ENCODE measurements at places on chromosomes 1 and 21.

DNA sequence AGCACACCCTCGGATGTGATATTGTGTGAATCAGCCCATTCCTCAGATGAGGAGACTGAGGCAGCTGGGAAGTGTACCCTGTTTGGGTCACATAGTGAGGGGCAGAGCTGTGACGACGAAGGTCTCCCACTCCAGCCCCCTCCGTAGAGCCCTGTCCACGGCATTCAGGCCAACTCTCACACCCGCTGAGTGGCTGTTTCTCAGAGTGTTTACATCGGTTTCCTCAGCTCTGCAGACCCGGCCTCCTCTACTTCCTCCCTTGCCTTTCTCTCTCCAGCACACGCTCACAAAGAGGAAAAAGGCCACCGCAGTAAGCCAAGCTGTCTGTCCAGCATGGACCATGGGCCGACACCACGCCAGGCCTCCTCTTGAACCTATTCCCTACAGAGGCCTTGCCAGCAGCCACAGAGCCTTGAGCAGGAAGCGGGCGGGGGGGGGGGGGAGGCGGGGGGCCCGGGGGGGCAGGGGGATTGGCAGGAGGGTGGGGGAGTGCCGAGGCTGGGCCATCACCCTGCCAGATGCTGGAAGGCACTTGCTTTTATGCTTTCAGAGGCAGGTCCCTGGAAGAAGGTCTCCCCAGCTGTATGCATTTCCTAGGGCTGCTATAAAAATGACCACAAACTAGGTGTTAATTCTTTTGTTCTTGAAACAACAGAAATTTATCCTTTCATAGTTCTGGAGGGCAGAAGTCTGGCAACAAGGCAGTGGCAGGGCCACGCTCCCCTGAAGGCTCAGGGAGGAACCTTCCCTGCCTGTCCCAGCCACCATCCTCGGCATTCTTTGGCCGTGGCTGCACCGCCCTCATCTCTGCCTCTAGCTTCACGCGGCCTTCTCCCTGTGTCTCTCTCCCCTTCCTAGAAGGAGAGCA is 178.4 kb downstream of the PSMG1 start:
- no peak for DNase-seq

- no peak for DNase-seq
Measured at GRCh38 chr1:233143241-233143640, 152.3 kb downstream of the PCNX2 start.

DNA sequence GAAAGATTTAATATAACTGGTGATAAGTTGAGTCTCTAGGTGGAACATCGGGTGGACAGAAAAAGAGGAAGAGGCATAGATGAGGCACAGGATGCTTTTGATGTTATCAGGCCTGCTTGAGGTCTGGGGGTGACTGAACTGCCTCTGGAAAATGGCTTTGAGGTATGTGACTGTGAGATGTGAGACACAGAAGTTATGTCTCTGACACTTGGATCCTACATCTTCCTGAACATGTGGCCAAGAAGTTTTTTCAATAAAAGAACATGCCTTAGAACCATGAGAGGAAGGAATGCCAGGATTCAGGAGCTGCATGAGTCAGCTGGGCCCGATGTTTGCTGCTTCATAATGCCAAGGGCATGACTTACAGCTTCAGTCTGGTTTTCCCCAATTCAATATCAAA is 11.5 kb upstream of the AIM2 start:
- DNase-seq, result no peak

- no peak for DNase-seq
Measured at GRCh38 chr1:193533853-193534252, 347.4 kb upstream of the B3GALT2 start.

- no peak for DNase-seq
Measured at GRCh38 chr1:181396811-181397210, 86.5 kb upstream of the CACNA1E start.

DNA sequence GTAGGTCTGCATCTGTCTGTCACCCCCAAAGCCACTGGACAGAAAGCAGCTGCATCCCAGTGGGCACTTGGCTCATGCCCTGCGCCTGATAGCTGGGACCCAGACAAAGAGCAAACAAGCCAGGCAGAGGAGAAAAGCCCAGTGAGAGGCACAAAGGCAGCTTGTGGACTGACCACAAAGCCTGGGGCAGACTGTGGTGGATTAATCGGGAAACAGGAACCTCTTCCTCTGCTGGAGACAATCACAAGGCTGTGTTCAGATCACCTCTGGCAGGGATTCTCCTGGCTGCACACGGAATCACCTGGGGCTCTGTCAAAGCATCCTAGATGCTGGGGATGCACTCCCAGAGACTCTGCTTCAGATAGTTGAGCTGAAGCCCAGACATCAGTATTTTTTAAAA is 15.2 kb upstream of the GJB5 start:
- DNase-seq, result no peak

DNA sequence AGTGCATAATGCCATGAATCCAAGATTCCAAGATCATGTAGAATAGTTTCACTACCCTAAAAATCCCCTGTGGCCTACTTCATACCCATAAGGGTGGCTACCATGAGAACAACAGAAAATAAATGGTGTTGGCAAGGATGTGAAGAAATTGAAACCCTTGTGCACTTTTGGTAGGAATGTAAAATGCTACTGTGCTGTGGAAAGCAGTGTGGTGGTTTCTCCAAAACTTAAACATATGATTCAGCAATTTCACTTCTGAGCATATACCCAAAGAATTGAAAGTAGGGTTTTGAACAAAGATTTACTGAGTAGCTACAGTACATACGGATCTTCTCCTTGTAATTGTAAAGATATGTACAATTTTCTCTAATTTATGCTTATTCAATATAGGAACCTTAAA is 16.0 kb downstream of the FNBP1L start:
- no peak for DNase-seq

GRCh38 chr1:37609002-37609401 is 13.3 kb upstream of the GNL2 start:
- DNase-seq, result no peak

DNA sequence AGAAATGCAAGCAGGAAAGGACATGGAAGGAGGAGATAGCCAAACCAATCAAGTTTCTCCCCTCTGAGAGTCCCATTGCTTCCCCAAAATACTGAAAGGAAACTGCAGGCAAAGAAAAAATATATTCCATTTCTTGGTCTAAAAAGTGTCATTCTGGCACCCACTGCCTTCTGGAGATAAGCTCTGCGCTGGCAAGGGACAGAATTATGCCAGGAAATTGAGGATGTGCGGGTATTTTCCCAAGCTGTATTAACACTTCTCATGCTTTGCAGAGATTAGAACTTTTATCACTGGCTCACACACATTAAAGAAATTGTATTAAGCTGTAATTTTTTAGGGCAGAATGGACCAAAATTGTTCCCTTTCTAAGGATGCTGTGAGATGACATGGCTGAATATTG is 381.2 kb upstream of the DUSP10 start:
- DNase-seq, result no peak

DNA sequence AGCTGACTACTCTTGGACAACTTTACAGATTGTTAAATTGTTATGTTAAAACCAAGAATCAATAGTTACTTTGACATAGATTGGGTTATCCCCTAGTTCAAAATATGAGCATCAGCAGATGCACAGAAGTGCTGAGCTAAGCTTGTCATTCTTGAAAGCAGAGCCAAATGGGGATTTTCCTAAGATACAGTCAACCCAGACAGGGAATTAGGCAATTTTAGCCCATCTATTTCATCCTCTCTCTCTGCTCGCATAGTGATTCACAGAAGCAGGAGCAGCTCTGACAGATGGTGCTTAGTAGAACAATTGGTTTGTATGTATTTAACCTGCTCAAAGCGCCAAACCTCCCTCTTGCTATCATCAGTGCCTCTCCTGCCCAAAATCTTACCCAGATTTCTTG is 27.9 kb upstream of the PRRC2C start:
- DNase-seq, result no peak

DNA sequence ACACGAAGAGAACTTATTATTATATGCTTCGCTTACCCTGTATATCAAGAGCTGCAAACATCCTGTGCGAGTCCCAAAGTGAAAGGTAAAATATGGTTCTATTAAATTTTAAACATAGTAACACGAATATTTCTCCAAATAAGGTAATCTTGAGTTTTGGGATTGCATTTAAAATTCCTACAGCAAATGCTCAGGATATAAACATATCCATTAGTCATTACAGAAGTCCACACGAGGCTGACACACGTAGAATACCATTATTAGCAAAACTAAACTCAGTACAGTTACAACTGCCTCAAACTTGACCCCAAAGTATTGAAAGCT is 282 bp upstream of the LYPLAL1 start:
- DNase-seq, result no peak

GRCh38 chr1:200386416-200386815 is 23.4 kb downstream of the ZNF281 start:
- DNase-seq, result no peak

DNA sequence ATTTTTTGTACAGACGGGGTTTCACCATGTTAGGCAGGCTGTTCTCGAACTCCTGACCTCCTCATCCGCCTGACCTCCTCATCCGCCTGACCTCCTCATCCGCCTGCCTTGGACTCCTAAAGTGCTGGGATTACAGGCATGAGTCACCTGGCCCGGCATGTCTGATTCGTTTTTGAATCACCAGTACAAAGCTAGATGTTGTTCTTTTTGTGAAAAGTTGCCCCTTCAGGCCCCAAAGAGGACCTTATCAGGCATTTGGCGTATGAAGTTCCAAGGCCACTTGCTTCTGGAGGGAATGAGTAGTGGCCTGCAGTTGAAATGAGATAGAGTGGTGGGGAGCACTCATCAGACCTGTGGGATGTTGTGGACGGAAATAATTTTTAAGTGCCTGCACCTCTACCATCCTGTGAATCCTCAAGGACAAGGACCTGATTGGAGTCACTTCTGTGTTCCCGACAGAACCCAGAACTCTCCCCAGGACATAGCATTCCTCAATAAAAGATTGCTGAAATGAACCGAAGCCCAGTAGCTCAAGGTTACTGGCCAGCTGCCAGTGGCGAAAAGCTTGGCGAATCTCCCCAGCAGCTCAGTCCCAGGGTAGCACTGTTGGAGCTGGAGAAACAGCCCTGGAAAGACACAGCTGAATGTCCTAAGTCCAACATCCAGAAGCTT is 50.1 kb downstream of the NDUFS5 start:
- no peak for DNase-seq

DNA sequence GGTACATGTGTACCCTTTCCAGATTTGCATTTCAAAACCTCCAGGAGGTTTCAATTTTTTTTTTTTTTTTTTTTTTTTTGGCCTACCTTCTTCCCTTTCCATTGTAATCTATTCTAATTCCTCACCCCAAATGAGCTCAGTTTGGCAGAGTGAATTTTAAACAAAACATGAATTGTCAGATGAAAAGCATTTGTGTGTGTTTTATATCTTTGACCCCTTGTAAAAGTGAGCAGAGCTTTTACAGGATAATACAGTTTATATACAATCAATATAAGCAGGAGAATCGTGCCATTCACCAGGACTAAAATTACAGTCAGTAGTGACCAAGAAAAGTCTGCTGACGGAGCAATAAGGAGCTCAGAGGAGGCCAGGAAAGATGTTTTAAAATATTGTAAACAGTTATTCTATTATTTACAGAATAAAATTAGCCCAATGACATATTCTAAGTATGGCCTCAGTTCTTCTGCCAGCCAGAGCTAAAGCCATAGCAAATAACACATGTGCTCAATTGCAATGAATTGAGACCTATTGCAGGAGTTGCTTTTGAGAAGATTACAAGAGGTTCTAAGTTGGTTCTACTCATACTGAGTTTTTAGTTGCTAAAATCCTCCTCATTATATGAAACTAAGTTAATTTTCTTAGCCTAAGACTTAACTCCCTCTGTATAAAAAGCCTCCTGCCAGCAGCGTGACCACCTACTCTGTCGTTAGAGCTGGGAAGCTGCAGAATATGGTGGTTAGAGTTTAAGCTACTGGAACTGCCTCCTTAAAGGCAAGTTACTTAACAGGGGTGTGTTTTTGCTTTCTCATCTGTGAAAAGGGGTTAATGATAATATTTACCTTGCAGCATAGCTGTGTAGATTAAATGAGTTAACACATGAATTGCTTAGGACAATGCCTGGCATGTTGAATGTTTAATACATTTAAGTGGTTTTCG is 50.8 kb upstream of the ZNF326 start:
- no peak for DNase-seq

GRCh38 chr1:221697923-221698425 is 43.9 kb downstream of the DUSP10 start:
- DNase-seq, result no peak

DNA sequence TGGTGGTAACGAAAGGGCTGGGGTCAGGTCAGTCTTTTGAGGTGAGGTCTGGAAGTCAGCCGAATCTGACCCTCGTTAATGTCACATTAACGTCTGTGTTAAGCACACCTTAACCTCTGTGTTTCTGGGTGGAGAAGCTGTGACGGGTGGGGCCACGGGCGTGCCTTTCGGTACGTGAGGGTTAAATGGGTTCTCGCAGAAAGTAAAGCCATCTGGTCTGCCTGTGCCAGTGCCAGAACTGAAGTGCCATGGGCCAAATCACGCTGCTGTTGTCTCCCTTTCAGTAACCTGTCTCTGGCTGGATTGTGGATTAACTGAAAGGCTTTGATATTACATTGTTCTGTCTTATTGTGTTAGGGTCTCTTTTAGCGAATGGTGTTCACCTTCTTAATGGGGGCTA is 14.4 kb downstream of the URB2 start:
- DNase-seq, result no peak

- DNase-seq, result peak; percentile 48
Measured at GRCh38 chr1:44293761-44294315, 61.2 kb downstream of the ERI3 start.

DNA sequence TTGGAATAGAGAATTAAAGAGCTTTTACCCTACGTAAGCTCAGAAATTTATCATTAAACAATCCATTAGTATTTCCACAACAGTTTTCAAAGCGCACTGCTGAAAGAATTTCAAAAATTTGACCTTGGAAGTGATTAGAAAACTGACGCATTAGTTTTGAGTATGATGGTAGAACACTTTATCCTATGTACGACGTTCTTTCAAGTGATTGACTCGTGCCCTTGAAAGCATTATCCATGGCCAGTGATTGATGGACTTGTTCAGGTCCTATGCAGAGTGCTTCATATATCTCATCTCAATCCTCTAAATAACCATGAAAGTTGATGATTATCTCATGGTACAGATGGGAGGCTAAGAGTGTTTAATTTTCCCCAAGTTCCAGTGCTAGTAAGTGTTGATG is 697.2 kb downstream of the USP25 start:
- DNase-seq, result no peak

- DNase-seq, result no peak
Measured at GRCh38 chr1:69195136-69195535, 372.6 kb upstream of the LRRC7 start.

DNA sequence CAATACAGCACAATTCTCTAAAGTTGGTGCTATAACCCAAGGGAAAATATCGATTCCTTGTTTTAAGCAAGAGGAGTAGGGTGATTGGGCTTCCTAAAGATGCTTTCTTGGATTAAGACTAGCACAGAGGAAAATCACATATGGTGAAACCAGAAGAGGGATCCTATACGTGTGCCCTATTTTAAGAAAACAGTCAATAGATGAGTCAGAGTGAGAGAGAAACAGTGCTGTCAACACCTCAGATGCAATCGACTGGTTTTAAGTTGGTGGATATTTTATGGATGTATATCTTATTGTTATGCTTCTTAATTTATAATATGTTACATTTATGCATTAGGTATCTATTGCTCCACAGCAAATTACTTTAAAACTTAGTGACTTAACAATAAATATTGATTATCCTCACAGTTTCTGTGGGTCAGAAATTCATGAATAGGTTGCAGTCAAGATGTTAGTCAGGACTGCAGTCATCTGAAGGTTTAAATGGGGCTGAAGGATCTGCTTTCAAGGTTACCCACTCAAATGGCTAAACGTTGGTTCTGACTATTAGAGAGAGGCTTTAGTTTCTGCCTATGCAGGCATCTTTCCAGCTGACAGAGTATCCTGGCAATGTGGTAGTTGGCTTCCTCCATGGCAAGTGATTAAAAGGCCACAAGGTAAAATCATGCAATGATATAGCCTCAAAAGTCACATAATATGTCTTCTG is 61.6 kb upstream of the DEPDC1 start:
- no peak for DNase-seq

GRCh38 chr21:44994047-44994694 is 54.3 kb downstream of the SLX9 start:
- DNase-seq, result no peak

Measured in cortex of kidney (tissue), 1 donor.